Stimulated activated CD4-positive, alpha-beta T cell treated with anti-CD3 and anti-CD28 coated beads, Interleukin-12 subunit alpha, Interleukin-12 subunit beta, amount 100 ng/mL, for 48 hours (primary cell): ENCODE measurements at places on chromosomes 3 and 15.

DNA sequence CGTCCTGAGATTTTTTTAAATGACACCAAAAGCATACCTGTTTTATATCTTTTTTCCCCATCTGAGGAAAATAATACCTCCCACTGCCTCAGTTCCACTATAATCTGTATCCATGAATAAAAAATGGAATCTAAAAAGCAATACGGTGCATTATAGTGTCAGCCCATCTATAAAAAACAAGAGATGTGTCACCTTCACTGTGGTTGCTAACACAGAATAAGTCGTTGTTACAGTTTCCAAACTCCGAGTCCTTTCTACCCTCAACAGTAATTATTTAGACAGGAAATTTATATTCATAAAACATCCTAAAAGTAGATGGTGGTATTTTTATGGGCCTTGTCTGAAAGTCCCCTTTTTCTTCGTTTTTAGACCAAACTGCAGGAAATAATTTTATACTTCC lies 19.4 kb downstream of the RFTN1 start:
- no peak for DNase-seq

- no peak for DNase-seq
Measured at GRCh38 chr15:50053055-50053856, 65.8 kb downstream of the ATP8B4 start.

GRCh38 chr3:127450331-127450730 lies 140.2 kb downstream of the TPRA1 start:
- no peak for DNase-seq

DNA sequence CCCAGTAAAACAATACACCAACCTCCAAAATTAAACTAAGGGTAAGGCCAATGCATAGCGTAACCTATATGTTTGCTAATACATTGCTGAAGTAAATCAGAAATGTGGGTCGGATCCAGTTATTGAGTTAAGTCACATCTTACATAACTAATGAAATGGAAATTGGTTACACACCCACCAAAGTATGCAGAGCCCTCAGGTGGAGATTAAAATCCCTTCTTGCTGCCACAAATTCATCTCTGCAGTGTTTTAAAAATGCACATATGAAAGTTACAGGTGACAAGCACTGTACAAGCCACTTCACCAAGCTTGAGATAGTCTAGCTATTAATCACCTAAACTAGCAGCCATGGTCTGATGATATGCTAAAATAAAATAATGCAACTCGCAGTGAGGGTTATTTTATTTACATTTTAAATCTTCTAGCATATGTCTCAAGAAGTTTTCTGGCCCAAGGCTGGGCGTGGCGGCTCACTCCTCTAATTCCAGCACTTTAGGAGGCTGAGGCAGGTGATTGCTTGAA lies 130.6 kb downstream of the AQP9 start:
- no peak for DNase-seq

DNA sequence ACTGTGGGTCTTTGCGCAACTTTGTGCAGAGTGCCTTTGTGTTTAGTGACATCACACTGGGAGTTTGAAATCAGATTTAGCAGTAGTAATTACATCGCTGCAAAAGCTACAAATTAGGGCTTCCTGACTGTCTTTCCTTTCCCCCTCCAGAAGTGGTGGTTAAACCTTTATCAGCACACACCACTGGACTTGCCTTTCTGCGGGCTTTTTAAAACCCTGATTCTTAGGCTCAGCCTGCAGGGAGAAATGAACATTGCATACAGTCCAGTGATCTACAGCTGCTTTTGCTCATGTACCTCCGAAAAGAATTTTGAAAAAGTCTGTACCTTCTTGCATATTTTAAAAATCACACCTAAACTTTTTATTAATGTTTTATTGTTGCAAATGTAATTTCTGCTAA lies 219.7 kb upstream of the NAALADL2 start:
- DNase-seq, result no peak

DNA sequence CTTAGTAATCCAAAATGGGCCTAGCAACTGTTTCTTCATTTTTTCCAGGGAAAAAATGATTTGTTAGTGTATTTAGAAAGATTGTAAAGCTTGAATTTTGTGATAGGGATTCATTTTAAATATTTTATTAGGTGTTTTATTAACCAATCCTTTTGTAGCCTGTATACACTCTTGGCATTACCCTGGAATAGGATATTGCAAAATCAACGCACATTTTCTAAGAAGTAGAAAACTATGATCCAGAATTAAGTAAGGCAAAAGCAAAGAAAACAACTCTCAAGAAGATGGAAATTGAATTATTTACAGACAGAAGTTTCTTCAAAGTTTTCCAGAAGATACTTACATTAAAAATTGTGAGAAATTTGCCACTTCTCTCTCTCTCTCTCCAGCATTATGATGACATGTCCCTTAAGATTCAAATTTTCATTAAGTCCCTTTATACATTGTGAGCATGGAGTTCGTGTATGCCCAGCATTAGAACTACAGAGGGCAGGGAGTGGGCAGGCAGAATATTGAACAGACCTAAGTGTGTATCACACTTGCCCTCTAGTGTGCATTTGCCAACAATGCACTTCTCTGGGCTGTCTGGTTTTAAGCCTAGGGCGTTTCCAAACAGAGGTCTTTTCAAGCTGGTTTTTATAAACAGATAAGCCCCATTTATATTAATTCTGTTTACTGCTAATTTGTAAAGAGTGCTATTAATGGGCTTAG lies 28.5 kb upstream of the CMSS1 start:
- no peak for DNase-seq

DNA sequence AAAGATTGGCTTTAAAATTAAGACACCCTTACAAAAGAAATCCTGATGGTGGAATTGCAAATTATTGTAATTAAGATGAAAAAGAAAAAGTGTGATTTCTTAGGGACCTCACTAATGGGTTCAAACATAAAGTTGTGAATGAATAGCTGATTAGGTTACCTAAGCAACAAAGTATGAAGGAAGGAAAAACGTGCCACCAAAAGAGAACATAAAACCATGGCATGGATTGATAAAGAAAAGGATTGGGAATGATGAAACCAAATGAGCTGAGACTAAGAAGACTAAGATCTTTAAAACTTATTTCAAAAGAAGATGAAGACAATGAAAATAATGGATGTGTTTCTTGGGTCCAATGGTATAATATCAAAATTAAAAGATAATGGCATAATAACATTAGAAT lies 32.2 kb upstream of the GUCA1C start:
- DNase-seq, result no peak

GRCh38 chr3:18300916-18301315 lies 124.2 kb downstream of the SATB1 start:
- no peak for DNase-seq

GRCh38 chr3:189685860-189686259 lies 54.7 kb downstream of the TP63 start:
- no peak for DNase-seq

GRCh38 chr15:33282226-33283020 lies 28.3 kb upstream of the RYR3 start:
- no peak for DNase-seq

DNA sequence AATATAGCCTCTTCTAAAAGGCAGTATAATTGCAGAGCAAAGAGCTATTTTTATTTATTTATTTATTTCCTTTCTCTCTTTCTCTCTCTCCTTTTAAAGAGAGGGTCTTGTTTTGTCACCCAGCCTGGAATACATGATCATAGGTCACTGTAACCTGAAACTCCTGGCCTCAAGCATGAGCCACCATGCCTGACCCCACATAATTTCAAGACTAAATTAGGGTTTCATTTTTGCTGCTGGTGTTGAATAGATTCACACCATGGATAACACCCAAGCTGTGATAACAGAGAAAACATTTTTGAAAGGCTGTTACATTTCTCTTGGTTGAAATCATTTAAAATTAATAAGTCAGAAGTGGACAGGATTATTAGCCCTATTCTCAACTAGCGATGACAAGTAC lies 131.6 kb downstream of the LEKR1 start:
- DNase-seq, result no peak

- DNase-seq, result no peak
Measured at GRCh38 chr3:111723293-111724215, 128.4 kb upstream of the ZBED2 start.

- peak; percentile 20 for DNase-seq
Measured at GRCh38 chr3:161371441-161372320, at the start of gene SPTSSB. Gene SPTSSB, minus strand, starts transcription at chr3:161371517. Its CDS starts 25,194 bp downstream, at chr3:161346323.

DNA sequence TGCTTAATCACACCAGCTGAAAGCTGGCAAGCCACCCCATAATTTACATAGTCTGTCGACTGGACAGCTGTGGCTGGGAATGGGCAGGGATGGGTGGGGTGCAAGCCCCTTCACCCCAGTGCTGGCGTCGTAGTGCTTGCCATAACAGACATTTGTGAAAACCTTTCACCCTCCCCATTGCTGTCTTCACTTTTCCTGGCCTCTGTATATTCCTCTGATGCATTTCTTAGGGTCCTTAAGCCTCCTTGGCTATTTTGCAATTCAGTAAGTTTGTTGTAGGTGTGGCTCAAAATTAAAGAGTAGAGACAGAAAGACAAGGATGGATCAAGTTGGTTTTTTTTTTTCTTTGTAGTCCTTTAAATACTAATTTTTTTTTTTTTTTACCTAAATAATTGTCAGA lies 383.3 kb upstream of the MCTP2 start:
- no peak for DNase-seq

DNA sequence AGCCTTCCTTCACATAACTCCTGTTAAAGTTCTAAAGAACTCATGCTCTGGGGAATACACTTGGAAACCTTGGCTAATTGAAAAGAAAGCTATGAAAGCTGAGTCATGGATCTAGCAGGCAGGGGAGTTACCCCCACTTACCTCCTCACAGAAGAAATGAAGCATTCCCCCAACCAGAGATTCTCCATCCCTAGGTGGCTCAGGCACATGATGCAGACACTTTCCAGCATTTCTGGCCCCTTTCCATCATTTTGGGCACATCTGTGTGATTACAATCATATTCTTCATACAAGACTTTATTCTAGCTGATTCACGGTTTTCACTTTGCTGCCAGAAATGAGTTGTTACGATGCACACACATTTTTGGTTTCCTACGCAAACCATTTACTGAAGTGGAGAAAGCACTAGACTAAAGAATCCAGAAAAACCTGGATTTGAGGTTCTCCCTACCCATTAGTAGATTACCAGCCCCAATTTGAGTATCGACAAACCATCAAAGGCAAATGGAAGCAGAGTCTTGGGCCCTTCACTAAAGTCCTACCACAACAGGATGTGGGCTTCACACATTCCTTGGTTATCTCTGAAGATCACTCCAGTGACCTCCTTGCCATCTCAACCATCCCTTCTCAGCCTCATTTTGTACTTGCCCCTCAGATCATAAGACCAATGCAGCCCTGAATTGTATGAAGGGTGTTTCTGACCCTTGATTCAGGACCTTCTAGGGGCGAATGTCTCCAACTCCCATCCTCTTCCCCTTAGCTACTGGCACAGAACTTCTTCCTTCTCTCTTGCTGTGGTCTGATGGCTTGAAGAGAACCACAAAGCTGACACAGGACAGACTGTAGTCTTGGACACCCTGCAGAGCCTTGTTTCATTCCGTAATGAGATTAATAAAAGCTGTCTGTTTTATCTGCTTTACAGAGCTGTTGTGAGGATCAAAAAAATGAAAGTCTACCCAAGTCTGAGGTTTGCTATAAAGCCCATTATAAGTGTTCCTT lies 42.5 kb upstream of the SNRK start:
- DNase-seq, result no peak

DNA sequence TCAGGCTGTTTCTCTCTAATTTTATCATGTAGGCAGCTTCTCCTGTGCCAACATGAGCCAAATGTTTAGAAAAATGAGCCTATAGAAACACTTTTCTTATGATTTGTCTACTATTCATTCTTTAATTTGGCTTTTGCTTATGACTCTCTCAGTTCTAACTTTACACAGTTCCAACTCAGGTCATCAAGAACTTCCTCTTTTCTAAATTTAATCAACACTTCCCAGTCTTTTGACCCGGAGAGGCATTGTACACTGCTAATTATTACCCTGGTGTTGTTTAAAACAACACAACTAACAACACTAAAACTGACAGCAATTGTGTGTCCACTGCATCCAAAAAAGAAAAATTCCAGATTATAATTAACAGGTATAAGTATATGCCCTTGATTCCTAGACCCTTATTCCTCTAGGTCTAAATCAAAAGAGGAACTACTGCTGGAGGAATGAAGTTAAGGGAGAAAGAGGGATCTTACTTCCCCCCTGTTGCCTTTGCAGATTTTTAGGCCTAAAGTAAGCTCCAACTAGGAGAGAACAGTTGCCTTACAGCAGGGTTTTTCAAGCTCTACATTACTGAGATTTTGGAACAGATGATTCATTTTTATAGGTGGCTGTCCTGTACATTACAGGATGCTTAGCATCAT lies 332.2 kb upstream of the GOLIM4 start:
- no peak for DNase-seq

DNA sequence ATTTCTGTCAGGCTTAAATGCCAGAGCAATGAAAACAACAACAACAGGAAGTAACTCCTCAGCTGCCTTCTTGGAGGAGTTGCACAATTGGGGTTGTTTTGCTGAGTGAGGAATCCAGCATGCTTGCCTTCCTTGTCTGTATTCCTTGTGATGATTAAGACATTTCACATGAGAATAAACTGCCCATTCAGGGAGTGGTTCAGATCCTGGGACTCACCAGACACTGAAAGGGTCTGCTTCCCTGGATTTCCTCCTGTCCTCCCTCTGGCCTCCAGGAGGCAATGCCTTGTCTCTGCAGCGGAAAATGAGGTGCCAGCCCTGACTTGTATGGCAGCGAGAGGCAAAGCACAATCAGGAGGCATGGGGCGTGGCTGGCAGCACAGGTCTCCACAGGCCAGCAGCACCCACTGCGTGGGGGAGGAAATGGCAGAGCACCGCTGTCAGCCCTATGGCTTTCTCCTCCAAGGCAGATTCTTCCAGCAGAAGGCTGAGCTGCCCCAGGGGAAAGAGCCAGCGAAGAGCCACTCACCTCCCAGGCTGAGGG lies 41.5 kb downstream of the RBP2 start:
- DNase-seq, result no peak

GRCh38 chr15:52139599-52140462 lies 27.3 kb upstream of the BCL2L10 start:
- peak; percentile 67 for DNase-seq

DNA sequence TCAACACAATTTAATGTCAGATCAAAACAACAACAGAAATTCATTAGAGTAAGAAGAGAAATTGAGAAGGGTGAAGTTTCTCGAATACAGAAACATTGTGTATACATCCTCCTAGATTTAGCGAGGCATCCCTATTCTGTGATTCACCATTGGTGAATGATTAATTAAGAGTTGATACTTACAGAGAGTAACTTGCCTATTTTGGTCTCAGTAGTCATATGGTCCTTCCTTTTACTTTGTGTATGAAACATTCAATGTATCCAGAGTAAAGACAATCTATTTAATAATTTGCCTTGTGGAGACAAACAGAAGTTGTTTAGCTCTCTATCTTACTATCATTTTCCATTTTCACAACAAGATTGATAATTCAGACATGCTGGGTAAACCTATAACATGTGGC lies 432.0 kb downstream of the ZPLD1 start:
- DNase-seq, result no peak

- no peak for DNase-seq
Measured at GRCh38 chr3:117059956-117060270, 350.3 kb downstream of the TUSC7 start.

GRCh38 chr3:15049584-15049983 lies 15.5 kb downstream of the MRPS25 start:
- no peak for DNase-seq

GRCh38 chr3:138114988-138115971 lies at the start of gene DZIP1L:
Gene DZIP1L, minus strand, starts transcription at chr3:138115608. Its CDS starts 11,637 bp downstream, at chr3:138103971.
- DNase-seq, result no peak
